ENCODE measurements at places on chromosomes 11 and 22.

- no peak for DNase-seq
Observed at GRCh38 chr22:19704355-19705015, 9.8 kb upstream of the SEPTIN5 start.

DNA sequence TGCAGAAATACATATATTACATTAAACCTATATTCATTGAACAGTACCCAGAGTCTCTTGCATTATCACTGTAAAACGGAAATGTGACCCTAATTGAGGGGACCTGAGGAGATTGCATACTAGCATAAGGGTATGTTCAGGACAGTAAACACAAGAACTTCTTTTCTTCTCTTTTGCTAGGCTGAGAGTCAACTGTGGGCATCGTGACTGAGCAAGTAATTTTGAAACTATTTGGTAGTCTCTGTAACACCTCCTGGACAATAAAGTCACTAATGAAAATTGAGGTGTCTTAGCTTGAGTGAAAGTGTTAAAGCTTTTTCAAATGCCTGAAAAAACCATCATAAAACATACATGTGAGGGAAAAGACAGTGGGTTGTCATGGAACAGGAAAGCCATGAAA lies 90.9 kb downstream of the PDHX start:
- DNase-seq, result no peak

GRCh38 chr11:66883016-66883965 lies 26.4 kb downstream of the LRFN4 start:
- DNase-seq, result peak; percentile 63

GRCh38 chr11:66561975-66562248 lies 6.5 kb downstream of the CTSF start:
- no peak for DNase-seq

- DNase-seq, result no peak
Observed at GRCh38 chr11:76419896-76420295, 24.9 kb upstream of the EMSY start.
